ENCODE measurements at places on chromosomes 3 and 15.

GRCh38 chr3:31247850-31248562 lies 284.7 kb upstream of the STT3B start:
- peak; percentile 31 for DNase-seq

- DNase-seq = no peak
Measured at GRCh38 chr15:57328479-57328878, 47.8 kb upstream of the CGNL1 start.

GRCh38 chr3:54743755-54744154 lies 184.1 kb downstream of the LRTM1 start:
- DNase-seq = no peak

GRCh38 chr3:112974894-112975293 lies at the start of gene CD200R1:
TSS of gene CD200R1 (minus strand) at chr3:112975103. CDS start at chr3:112974857, 246 bp downstream.
- no peak for DNase-seq

DNA sequence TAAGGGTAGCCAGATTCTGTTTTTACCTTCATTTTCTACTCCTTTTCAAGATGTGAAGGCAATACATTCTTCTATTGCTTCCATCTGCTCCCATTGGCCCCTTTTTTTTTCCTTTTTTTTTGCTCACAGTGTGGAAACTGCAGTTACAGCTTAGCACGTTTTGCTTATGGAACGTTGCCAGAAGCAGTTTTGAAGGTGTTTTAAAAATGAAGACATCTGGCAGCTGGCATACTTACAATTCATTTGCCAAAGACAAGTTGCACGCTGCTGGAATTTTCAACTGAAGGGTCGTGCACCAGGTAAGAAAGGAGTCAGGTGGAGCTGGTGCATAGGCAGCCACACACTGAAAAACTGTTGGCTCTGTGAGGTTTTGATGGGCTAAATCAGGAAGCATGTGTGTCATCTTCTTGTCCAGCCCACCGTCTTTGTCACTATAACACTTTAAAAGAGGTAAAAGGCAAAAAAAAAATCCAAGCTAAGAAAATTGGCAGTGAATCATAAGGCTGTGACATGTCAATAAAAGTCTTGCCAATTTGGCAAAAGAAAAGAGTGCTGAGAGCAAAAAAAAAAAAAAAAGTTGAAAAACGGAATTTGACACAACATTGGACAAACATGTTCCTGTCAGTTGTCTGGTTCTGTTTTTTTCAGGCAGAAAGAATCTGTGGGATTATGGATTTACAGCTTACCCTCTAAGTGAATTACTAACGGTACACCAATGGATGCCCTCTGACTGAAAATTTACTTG lies 225.4 kb upstream of the SOX2 start:
- DNase-seq = no peak

- no peak for DNase-seq
Measured at GRCh38 chr3:182683858-182684257, 109.4 kb upstream of the ATP11B start.

DNA sequence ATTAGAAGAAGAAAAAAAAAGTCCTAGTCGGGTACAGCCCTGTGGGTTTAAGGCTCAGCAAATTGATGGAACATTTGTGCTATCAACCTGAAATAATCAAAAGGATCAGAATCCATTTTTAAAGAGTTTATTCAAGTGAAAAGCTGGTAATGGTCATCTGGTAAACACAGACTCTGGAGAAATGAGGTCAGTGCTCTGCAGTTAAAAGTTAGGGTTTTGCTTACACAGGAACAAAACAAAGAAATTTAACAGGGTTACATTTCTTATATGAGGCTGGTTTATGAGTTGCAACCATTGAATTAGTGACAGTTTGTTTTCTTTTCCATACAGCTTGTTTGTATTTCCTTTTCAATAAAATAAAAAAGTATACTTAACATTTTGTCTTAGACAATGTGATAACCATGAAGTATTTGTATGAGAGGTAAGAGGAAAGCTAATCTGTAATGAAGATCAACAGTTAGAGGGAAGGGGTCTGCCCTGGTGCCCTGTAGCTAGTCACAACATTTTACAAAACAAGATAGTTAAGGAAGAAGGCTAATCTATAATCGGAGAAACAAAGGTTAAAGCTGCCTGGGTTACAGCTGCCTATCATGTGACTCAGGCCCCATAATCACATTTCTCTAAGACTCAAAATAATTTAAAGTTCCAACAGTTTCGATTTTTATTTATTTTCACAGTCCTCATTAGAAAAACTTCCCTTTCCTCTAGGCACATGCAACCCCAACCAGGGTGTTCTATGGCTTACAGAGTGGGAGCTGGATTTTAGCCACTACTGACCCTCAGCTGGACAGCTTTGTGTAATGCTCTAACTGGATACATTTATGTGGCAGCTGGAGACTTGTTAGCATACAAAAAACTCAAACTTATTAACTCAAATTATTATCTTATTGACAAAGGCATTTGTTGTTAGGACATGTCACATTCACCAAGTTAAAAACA lies 98.1 kb upstream of the ACP3 start:
- no peak for DNase-seq

DNA sequence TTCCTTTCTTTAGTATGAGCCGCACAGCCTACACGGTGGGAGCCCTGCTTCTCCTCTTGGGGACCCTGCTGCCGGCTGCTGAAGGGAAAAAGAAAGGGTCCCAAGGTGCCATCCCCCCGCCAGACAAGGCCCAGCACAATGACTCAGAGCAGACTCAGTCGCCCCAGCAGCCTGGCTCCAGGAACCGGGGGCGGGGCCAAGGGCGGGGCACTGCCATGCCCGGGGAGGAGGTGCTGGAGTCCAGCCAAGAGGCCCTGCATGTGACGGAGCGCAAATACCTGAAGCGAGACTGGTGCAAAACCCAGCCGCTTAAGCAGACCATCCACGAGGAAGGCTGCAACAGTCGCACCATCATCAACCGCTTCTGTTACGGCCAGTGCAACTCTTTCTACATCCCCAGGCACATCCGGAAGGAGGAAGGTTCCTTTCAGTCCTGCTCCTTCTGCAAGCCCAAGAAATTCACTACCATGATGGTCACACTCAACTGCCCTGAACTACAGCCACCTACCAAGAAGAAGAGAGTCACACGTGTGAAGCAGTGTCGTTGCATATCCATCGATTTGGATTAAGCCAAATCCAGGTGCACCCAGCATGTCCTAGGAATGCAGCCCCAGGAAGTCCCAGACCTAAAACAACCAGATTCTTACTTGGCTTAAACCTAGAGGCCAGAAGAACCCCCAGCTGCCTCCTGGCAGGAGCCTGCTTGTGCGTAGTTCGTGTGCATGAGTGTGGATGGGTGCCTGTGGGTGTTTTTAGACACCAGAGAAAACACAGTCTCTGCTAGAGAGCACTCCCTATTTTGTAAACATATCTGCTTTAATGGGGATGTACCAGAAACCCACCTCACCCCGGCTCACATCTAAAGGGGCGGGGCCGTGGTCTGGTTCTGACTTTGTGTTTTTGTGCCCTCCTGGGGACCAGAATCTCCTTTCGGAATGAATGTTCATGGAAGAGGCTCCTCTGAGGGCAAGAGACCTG lies 13.2 kb downstream of the GREM1 start:
- DNase-seq = peak; percentile 70

GRCh38 chr3:170467571-170468147 lies 49.0 kb downstream of the CLDN11 start:
- no peak for DNase-seq

DNA sequence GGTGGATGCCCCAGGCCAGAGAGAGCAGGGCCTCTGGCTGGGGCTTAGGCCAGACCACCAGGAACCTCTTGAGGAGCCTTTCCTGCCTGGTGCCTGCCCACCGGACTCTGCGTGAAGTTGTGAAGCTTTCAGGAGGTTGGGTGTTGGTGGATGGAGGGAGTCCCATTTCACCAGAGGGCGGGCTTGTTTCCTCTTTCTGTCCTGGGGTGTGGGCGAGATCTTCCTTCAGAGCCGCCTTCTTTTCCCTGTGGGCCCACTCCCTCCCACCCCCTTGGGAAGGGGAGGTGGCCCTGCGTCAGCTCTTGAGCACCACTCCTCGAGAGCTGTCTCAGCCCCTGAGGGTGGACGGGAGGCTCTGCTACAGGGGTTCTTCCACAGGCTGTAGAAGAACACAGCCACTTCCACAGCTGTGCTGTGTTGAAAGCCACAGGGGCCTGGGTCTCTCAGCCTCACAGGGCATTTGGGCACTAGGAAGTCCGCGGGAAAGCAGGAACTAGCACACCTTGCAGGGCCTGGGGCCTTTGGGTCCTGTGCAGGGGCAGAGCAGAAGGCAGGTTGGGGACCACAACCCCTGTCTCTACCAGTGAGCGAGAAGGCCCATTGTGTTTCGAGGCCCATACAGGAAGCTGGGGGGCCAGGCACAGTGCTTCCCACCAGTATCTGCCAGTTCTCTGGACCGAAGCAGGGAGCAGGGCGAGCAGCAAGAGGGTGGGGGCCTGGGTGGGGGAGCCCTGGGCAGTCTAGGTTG lies 2.1 kb downstream of the AMIGO3 start:
- no peak for DNase-seq

- DNase-seq = peak; percentile 9
Measured at GRCh38 chr3:36484386-36484785, 104.1 kb downstream of the STAC start.

DNA sequence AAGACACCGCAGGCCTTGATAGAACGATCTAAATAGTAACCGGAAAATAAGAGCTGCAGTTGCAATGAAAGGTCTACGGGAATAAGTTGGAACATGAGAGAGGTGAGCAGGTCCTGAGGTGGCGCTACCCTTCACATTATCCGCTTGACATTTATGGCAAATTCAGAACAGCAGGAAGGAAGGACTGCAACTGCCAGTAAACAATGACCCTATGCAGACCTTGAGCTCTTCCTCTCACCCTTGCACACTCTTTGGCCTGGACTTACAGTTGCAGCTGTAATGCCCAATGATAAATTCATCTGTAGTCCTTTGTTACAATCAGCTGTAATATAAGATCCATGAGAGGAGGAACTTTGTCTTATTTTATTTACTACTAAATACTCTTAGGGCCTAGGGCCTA lies 32.3 kb upstream of the TRIM59 start:
- DNase-seq = no peak

DNA sequence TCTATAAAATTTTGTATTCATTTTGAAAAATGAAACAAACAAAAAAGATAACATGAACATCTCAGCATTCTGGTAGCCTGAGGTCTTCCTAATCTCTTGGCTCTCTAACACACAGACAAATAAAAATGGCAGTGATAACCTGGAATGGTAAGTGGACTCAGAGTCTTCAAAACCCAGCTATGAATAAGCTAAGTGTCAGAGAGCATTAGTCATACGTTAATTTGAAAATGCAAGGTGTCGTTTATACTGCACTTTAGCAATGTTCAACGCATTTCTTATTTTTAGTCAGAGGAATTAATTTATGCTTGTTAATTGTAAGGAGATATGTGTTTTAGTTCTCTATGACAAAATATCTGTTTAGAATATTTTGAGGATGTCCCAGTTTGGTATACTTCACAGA lies 294.3 kb downstream of the NEK10 start:
- no peak for DNase-seq
